T-helper 17 cell (primary cell): ENCODE measurements at places on chromosomes 1 and 21.

DNA sequence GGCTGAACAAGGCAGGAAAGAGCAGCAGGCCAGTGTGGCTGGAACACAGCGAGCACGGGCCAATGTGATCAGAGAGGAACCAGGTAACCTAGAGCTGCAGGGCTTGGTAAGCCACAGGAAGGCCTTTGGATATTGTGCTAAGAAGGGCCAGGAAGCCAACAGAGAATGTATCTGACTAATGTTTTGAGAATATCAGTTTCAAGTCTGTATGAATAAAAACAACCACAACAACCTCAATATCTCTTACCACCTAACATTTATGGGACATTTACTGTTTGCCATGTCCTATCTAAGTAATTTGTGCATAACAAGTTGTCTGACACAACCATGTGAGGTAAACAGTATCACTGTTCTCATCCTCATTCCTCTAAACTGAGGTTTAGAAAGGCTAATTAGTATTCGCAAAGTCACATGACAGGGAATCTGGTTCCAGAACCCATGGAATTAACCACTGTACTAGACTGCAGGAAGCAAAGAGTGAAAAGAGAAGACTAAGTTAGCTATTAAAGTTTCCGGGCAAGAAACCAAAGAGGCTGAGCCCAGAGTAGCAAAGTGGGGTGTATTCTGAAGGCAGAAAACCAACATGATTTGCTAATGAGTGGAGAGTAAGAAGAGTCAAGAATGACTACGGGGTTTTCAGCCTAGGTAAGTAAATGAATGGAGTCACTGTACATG, 38.9 kb downstream of the SPRTN start:
- no peak for DNase-seq

DNA sequence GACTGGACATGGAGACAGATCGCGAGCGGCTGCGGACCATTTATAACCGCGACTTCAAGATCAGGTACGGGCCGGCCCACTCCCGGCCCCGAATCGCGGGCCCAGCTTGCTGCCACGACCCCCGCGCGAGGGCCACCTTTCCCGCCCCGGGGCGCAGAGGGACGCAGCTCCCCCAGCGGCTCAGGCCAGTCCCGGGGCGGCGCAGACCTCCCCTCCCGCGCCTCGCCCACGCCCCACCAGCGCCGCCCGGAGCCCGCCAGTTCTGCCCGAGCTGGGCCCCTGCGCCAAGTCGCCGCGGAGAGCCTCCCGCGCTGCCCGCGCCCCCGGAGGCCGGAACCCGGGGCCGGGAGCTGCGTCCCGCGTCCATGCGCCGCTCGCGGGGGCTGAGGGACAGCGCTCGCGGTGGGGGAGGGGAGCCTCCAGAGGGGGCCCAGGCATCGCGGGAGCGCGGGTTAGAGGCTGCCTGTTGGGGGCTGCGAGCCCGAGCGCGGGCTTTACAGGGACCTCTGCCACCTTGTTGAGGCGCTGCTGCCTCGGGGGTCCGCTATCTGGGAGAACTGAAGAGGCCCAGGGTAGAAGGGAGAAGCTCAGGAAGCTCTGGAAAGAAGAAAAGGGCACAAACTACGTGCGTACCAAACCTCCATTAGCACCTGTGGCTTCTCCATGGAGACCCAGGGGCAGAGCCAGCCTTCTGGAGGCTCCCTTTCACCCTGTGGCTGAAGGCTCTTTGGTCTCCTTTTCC, 698 bp downstream of the MOV10 start:
- DNase-seq, result peak; percentile 18

DNA sequence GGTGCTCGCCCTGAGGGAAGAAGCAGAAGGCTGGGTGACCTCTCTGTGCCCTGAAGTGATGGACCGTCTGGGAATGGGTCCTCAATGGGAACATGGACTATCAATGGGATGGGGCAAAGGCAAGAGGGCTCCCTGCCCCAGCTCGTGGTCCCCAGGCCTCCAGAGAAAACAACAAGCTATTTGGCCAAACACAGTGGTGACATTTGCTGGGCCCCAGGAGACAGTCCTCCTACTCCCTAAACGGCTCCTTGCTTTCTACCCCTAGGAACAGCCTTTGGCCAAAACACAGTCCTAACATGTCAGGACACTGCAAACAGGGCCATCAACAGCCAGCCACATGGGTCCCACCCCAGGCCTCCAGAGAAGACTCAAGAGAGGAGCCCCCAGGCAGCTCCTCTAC, 102.8 kb downstream of the RAVER2 start:
- no peak for DNase-seq

DNA sequence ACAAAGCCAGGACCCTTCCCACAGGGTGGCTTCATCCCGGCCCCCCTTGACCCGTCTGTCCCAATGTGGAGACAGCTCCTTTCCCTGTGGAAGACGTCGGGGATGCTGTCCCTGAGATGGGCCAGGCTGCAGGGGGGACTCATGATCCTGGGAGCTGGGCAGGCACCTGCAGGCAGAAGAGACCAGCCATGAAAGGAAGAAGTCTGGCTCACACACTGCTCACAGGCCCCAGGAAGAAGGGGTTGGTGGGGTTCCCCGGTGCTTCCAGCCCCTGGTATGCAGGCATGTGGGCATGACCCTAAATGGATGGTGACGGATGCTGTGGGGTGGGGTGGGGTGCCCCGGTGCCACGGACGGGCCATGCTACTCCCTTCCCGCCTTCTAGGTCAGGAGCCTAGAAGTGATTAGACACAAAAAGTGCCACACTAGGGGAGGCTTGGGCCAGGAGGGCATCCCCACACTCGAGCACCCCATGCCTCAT, 8.3 kb downstream of the ACTRT2 start:
- DNase-seq, result no peak

- no peak for DNase-seq
These were observed 140.7 kb upstream of the PTBP2 start for GRCh38 chr1:96580920-96581319.

- no peak for DNase-seq
These were observed 10.7 kb downstream of the SCCPDH start for GRCh38 chr1:246734866-246735265.

GRCh38 chr1:14970115-14970798, 183.3 kb upstream of the TMEM51 start:
- no peak for DNase-seq

DNA sequence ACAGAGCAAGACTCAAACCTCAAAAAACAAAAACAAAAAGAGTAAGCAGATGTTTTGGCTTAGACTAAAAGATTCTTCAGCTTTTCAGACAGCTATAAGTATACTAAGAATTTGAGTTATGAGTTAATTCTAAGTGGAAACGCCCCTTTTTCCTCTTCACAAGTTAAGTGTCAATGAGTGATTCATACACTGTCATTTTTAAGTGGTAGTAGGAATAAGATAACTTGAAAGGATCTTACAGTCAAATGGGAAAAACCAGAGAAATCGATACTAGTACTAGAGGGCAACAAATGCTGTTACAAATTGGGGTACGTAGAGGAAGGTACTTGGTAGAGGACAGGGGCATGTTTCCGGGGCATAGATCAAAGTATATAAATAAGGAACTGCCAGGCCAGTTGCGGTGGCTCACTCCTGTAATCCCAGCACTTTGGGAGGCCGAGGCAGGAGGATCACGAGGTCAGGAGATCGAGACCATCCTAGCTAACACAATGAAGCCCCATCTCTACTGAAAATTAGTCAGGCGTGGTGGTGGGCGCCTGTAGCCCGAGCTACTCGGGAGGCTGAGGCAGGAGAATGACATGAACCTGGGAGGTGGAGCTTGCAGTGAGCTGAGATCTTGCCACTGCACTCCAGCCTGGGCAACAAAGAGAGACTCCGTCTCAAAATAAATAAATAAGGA, 7.4 kb downstream of the H3-3A start:
- DNase-seq, result no peak

GRCh38 chr1:27074175-27074780, 61.6 kb upstream of the TENT5B start:
- no peak for DNase-seq

GRCh38 chr1:111045033-111045722, 81.5 kb upstream of the LRIF1 start:
- DNase-seq, result no peak

DNA sequence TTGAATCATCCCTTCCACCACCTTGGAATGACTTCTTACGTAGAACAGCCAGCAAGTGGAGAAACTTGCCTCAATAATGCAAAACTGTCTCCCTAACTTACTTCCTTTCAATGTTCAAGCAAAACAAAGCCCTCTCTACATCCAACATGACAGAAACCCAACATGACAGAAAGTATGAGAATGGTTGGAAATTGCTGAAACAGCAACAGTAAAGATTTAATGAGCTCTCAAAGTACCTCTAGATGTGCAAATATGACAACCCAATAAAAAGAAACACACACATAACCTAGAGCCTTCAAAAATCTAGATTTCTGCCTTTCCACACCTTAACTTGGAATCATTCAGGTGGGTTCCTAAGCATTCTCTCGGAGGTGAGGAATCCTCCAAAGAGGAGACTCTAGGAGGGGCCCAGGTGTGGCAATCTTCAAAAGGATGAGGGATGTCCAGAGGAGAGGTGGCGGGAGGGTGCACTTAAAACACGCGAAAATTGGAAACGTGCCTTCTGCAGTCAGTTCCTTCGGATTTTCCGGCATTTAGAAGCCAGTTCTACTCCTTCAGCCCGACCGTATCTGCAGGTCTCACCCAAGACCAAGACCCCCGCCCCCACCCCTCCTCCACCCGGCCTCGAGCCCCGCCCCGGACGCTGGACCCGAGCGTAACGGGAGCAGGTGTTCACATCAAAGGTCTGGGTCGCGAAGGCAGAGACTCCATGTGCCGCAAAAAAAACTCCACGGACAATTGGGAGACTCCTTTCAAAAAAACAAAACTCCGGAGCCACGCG, 996 bp upstream of the MGST3 start:
- DNase-seq, result no peak

GRCh38 chr1:204705888-204706837, 20.6 kb upstream of the LRRN2 start:
- DNase-seq, result no peak

- DNase-seq, result no peak
These were observed 45.5 kb downstream of the VPS13D start for GRCh38 chr1:12275370-12275769.

DNA sequence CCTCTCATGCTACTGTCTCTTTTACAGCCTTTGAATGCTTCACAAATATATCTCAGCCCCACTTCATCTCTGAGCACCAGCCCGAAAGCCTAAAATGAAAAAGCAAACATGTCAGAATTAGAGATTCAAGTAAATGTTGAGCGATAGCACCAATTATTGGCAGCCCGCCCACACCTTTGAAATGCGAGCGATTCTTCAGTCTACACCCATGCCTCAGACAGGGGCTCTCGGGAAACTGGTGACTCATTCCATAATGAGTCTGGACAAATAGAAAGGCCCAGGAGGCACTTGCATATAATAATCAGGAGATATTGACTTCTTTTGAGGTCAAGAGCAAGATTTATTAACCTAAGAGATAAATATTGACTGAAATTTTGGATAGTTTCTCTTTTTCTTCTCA, 487.3 kb upstream of the PTBP2 start:
- no peak for DNase-seq

DNA sequence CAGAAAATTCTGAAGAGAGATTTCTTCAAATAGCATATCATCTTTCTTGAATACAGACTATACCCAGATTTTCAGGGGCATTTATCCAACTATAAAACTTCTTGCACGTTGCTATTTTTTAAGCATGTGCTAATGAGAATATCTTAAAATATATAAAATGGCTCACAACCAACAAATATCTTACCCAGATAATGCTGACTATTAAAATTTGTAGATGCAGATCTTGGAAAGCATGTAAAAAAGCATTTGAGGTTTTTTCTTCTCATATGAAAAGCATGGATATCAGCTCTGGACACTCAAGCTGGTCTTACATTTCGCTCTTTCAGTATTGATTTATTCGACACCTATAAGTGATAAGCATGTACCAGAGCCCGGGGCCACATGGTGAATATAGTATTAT, 1187.7 kb upstream of the ADGRL4 start:
- DNase-seq, result no peak

GRCh38 chr1:107590900-107591622, 373.9 kb downstream of the VAV3 start:
- DNase-seq, result no peak

GRCh38 chr1:242128951-242129502, 130.1 kb upstream of the MAP1LC3C start:
- no peak for DNase-seq

DNA sequence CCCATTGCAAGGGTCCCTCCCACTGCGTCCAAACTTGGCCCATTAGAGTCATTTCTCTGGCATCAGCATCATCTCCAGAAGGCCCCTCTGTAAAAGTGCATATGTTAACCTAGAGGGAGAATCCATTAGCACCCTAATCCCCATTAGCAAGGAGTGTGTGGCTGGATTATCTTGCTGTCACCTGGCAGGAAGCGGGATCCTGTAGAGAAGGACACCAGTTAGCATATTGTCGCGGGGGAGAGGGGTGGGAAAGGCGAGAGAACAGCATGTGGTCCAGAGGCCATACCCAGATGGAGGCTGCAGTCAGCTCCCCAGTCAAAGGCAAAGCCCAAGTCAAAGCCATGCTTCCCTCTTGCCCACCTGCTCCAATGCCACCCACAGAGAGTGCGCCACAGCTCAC, 64.0 kb downstream of the OLIG1 start:
- no peak for DNase-seq

DNA sequence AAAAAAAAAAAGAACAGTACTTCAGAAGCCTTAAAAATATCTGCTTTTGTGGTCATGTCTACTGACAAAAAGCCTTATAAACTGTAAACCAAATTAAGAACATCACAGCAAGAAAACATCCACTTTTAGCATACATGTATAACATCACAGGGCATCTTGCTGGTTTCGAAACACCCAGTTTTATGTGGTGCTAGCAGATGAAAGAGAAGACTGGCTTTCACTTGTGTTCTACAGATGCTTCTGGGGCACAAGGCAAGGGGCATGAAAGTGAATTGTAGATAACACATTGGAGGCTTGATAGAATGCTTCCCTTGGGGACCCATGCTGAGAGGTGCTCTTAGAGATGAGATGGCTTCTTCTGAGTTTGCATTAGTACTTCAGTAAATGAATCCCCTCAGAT, 543.7 kb upstream of the PKN2 start:
- no peak for DNase-seq

DNA sequence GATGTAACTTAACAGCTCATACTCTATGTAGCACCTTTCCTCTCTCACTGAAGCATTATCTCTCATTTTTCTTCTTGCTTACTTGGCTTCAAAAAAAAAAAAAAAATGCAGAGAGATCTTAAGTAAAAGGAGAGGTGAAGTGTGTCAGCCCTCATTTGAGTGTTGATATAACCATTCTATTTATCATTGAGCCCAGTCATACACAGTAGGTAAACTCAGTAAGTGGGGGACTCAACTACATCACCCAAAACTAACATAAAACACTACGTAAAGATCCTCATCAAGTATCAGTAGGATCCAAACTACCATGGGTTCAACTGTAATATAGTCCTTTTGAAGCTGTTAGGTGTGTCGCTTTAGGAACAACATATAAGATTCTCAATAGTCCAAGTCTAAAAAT, 8.2 kb downstream of the PNRC2 start:
- DNase-seq, result no peak

GRCh38 chr21:29718081-29718815, 221.5 kb downstream of the GRIK1 start:
- DNase-seq, result no peak
